ENCODE measurements at places on chromosomes 4 and X. TPM values are rescaled to one million over a fixed set of nuclear protein-coding genes. Genes with fewer than 3 reads are reported as not detected.

The ELF4 gene
- 34.9 TPM for total RNA-seq

The NWD2 gene
- not detected for total RNA-seq

The IGSF1 gene
- total RNA-seq, result 0.39 TPM

The TCEAL4 gene
- 110 TPM for total RNA-seq

The IKBKG gene
- 45.1 TPM for total RNA-seq

The PNMA6F gene
- not detected for total RNA-seq

The RAB40A gene
- not detected for total RNA-seq

The MID2 gene
- total RNA-seq, result 7.6 TPM

The NRK gene
- not detected for total RNA-seq

The TMEM47 gene
- 1.1 TPM for total RNA-seq

The BEND2 gene
- not detected for total RNA-seq

The ETNPPL gene
- not detected for total RNA-seq

The TLR1 gene
- 0.89 TPM for total RNA-seq

The GASK1B gene
- total RNA-seq, result 0.63 TPM

The SPATA4 gene
- total RNA-seq, result 0.07 TPM

The JADE3 gene
- 15.0 TPM for total RNA-seq

The PCYT1B gene
- total RNA-seq, result not detected

The PABPC1L2A gene
- not detected for total RNA-seq

The MAOA gene
- 0.49 TPM for total RNA-seq

The NEUROG2 gene
- not detected for total RNA-seq

The FGFBP2 gene
- not detected for total RNA-seq

The GAGE1 gene
- total RNA-seq, result not detected

The GEMIN8 gene
- total RNA-seq, result 10.7 TPM

The NSUN7 gene
- 0.27 TPM for total RNA-seq

The CXorf58 gene
- total RNA-seq, result 0.07 TPM

The SPATA18 gene
- 5.2 TPM for total RNA-seq

The SSX3 gene
- not detected for total RNA-seq

The SYTL4 gene
- 3.0 TPM for total RNA-seq

The UGT2B17 gene
- total RNA-seq, result not detected

The CSN1S1 gene
- not detected for total RNA-seq

The CSAG1 gene
- total RNA-seq, result 0.38 TPM

The DNAJB14 gene
- 16.0 TPM for total RNA-seq

The LRIT3 gene
- 0.06 TPM for total RNA-seq

The CFAP99 gene
- total RNA-seq, result 0.12 TPM

The JCHAIN gene
- total RNA-seq, result 0.16 TPM

The ZMAT1 gene
- 0.03 TPM for total RNA-seq
